ENCODE measurements at places on chromosomes 6 and 20. TPM values are rescaled to one million over a fixed set of nuclear protein-coding genes. Genes with fewer than 3 reads are reported as not detected.

- DNase-seq = no peak
These were observed 4.8 kb downstream of the PHF20 start for GRCh38 chr20:35776513-35777101.

GRCh38 chr6:73340048-73340447, 14.0 kb downstream of the DPPA5 start:
- DNase-seq = no peak

DNA sequence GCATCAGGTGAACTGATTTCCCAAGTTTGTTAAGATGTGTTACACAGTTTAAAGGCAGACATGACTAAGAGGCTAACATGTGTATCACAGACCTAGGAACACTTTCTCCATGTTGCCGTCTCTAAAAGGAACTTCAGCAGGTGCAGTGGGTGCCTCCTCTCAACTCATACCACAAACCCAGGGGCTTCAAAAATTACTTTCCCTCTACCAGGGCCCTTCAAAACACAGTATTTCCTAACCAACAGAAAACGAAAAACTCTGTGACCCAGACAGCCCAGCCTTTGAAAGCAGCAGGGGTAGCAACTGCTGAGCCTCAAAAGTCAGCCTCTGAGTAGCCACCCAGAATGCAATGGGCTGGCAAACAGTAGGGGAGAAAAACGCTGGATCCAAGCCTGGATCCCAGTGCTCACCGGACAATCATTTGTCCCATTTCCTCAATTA, 28.5 kb downstream of the B4GALT5 start:
- no peak for DNase-seq

- DNase-seq = no peak
These were observed 113.9 kb downstream of the ELOVL4 start for GRCh38 chr6:79833264-79833963.

DNA sequence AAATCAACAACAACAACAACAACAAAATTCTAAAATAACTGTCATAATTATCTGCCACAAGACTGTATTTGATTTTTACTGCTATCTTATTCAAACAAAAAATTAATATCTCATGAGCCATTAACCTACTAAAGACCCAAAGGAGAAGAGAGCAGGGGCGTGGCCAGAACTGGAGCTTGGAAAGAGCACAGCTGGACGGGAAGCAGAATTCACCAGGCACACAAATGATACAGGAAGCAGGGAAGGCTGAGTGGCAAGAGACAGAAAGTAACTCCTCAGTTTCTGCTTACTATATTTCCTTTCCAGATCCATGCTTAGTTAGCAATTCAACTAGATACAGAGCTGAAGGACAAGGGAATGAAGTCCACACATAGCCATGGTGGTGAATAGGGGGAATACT, 54.4 kb downstream of the FKBP5 start:
- no peak for DNase-seq

GRCh38 chr20:17463711-17464110, 67.5 kb downstream of the BFSP1 start:
- no peak for DNase-seq

GRCh38 chr6:6645261-6645917, 56.9 kb downstream of the LY86 start:
- no peak for DNase-seq

GRCh38 chr20:17776551-17776950, 76.8 kb downstream of the BANF2 start:
- DNase-seq = no peak

DNA sequence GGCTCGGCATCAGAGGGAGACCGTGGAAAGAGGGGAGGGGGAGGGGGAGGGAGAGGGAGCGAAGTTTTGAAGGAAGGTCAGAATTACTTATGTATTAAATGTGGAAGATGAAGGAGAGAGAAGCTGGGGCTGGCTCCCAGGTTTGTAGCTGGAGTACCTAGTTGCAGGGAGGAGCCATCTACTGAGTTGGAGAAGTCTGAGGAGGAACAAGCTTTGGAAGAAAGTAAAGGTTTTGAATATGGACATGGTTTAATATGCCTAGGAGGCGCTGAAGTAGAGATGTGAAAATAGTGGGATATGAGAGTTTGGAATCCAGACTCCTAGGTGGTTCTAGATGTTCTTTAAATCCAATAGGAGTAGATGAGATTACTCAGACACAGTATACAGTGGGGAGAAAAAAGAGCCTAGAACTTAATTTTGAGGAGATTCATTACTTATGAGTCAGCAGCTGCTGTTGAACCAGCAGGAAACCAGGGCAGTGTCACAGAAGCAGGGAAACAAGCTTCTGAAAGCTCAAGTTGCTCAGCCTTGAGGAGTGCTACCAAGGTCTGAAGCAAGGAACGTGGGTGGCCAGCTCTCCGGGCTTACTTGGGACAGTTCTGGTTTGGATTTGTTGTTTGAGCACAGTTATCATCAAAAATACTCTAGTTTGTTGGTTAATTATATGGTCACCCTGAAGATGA, 149.3 kb downstream of the UTRN start:
- no peak for DNase-seq

DNA sequence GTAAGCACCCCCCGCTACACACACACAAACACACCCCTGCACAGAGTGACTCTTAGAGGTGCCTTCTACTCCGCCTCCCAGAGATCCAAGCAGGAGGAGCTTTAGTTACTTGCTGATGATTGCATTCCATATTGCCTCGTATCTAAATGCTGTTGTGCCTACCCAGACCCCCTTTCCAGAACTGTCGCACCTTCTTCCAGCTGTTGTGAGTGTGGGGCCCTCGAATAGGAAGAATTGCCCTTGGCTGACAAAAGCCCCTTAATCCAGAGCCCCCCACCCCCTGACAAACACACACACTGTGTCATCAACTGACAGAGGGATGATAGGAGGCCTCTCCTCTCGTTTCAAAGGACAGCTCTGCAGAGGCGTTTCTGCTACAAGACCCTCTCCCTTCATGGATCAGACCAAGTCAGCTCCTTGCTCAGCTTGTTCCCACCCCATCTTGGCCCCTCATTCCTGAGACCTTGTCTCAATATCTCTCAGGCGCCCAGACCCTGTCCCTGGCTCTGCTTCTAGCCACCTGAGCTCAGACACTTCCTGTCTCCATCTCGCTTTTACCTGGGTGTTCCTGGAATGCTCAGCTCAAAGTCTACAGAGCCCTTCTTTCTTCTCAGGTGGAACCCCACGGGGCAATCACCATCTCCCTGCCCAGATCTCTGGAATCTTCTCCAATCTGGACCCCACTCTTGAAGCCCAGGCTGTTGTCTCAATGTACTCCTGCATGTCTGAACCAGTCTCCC, 4.0 kb upstream of the VSX1 start:
- DNase-seq = no peak

TUBE1 gene
- total RNA-seq = 25.2 TPM

BPIFB2 gene
- not detected for total RNA-seq

DOK5 gene
- total RNA-seq = 0.24 TPM

SLC22A7 gene
- total RNA-seq = not detected

C20orf96 gene
- total RNA-seq = 70.1 TPM

PRELID3B gene
- 52.8 TPM for total RNA-seq

TCP11 gene
- not detected for total RNA-seq

KCNB1 gene
- 0.98 TPM for total RNA-seq

PPDPF gene
- 340 TPM for total RNA-seq

All from progenitor cell of endocrine pancreas (in vitro differentiated cells).